ENCODE measurements at places on chromosomes 2 and 18.
A peak's percentile ranks its signal among the peaks of the same experiment; 100 is the strongest.

GRCh38 chr2:109265369-109265768 is 136.4 kb downstream of the SH3RF3 start:
- DNase-seq = no peak

- no peak for DNase-seq
Observed at GRCh38 chr2:142140434-142140845, 9.6 kb upstream of the LRP1B start.

- no peak for DNase-seq
Observed at GRCh38 chr2:128690869-128691268, 372.2 kb upstream of the HS6ST1 start.

DNA sequence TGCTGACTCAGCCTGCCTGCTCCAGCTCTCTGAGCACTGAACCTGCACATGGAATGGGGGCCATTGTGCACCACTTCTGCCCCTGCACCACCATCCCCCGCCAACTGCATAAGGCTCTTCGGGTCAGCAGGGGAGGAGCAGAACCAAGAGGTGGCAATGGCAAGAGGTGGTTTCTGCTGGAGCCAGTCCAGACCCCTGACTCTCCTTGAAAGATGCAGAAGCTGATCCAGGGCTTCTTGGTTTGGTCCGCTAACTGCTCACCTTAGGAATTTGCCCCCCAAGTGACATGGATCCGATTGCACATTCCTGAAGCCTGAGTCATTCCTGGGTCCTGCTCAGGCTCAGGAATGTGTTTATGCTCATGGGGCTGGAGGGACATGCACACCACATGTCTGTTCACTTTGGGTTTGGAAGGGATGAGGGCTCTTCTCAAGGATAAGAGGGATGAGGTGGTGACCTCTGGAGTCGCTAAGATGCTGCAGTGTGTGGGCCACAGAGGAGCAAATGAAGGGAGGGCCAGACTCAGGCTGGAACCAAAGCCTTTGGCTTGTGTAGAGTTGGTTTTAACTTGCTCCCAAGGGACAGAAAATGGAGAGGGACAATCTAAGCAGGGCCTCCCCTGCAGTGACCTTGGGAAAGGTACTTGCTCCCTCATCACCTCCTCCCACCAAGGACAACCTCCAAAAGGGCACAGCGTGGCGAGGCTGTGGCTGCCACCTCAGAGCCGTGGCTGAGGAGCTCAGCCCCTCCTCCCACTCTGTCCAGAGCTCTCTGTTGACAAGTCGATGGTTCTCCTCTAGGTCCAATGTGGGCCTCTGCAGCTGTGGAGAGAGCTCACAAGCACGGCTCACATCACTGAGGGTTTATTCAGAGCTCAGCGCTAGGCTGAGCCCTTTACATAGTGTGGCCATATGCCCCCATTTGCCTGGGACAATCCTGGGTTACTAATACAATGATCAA is 66.2 kb downstream of the HS1BP3 start:
- DNase-seq = no peak

DNA sequence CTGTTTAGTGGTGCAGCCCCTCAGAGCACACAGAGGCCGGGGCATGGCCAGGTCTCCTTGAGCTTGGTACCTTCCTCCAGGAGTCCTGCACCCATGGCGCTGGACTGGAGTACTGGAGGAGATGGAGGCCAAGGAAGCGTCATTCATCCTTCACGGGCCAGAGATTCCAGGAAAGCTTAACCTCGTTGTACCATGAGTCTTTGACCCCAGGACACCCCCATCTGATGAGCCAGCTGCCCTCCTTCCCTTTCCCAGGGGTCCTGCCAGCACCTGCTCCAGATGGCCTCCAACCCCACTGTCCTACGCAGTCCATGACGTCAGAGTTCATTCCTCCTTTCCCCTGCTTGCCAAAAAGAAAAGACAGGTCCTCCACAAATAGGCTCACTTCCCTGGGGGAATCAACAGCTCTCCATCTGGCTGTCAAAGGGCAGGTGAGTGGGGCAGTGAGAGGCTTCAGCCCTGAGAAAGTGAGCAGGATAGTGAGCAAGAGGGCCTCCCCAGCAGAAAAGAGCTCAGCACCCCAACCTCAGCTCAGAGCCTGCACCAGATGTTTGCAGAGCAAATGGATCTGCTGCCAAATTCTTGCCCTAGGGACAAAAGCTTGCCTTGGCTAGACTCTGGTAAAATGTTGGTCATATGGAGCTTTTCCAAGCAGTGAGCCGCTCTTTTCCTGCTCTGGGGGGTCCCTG is 4.5 kb upstream of the NPPC start:
- DNase-seq = no peak

DNA sequence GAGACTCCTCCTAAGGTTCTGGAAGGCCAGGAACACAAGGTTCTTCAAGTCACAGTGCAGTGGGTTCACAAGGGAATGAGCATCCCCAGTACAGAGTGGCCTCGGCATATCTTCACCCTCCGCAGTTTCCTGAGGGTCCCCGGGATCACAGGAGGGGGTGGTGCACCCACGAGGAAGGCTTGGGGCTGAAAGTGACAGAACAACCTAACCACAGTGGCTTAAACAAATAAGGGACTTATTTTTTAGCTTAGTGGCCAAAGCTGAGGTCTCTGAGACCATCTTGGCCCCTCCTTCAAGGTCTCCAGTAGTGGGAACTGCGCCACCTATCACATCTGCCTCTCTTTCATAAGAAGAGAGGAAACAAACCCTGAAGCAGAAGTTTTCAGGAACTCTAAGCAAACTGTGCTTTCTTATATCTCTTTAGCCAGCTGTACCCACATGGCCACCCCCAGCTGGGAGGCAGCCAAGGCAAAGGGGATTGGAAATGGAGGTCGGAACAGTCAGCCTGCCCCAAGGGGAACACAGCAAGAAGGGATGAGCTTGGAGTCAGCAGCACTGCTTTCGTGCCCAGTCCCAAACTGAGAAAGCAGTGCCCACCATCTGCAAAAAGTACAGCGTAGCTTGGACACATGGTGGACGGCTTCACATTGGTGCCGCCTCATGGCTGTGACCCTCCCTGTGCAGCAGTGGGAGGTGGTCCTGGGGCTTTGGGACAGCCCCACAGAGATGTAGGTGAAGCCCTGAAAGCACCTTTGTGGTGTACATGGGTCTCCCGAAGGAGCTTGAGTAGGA is 260.0 kb upstream of the ID2 start:
- no peak for DNase-seq

DNA sequence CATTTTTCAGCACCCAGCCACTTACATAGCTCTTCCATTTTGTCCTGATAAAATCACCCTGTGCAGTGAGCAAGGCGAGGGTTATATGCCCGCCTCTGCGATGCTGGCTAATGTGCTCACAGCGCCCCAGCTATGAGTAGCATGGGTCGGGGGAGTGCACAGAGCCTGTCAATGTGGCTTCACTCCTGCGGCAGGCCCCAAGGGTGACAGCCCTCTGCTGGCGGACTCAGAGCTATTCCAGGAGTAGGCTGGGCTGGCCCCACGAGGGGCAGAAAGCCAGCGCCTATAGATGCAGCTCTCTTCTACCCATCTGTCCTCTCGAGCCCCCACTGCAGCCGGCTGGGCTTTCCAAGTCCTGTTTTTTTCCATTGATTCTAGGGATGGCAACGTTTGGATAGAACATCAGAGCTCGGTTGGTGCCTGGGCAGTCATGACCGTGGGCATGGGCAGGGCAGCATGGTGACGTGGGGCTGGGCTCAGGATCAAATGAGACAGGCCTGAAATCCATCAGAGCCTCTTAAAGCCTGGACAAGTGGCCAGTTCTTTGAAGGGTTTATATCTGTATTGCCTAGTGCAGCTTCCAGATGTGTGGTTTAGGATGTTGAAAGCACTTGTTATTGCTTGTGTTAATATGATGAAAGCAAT is 134.7 kb downstream of the MCFD2 start:
- DNase-seq = no peak

DNA sequence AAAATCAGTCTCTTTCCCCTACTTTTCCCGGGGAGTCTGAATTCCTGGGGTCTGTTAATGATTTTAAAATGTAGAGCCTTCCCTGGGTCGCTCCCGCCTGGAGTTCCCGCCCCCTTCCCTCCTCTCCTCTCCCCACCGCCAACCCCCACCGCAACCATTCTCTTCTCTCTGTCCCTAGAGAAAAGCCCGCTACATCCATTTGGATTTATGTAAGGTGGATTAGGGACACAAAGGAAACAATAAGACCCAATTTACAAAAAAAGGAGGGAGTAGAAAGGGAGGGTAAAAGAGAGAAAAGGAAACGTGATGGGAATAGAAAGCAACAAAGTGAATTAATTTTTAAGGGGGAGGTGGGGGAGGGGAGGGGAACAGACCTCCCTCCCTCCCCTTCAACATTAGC is 2.2 kb downstream of the EPHA4 start:
- DNase-seq = no peak

DNA sequence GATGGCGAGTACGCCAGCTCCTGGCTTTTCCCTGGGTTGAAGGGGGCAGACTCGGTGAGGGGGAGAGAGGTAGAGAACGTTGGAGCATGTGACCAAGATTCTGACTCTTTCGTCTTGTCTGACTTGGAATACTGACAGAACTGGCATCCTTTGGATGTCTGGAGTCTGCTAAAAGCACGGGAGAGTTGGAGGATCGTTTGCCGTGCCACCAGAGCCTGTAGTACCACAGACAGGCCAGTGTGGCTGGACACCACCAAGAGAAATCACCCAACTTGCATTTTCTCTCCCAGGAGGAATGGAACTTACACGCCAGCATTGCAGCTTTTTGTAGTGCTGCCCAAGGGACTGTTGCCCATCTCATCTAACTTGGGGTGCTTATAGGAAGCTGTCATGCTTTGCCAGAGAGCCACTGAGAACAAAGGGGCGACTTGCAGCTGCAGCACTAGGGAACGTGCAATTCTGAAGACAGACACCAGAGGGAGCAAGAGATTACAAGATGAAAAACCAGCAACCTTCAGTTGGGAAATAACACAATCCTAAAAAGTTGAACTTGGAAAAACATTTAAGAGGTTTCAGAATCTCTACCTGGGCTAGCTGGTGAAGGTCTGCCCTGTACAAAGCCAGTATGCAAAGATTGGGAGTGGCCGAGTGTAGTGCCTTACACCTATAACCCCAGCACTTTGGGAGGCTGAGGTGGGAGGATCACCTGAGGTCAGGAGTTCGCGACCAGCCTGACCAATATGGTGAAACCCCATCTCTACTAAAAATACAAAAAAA is 24.1 kb downstream of the PSMG2 start:
- peak; percentile 15 for DNase-seq

- no peak for DNase-seq
Observed at GRCh38 chr2:13858626-13859025, 773.9 kb upstream of the LRATD1 start.

GRCh38 chr2:164910101-164910899 is 45.0 kb downstream of the SLC38A11 start:
- peak; percentile 3 for DNase-seq

DNA sequence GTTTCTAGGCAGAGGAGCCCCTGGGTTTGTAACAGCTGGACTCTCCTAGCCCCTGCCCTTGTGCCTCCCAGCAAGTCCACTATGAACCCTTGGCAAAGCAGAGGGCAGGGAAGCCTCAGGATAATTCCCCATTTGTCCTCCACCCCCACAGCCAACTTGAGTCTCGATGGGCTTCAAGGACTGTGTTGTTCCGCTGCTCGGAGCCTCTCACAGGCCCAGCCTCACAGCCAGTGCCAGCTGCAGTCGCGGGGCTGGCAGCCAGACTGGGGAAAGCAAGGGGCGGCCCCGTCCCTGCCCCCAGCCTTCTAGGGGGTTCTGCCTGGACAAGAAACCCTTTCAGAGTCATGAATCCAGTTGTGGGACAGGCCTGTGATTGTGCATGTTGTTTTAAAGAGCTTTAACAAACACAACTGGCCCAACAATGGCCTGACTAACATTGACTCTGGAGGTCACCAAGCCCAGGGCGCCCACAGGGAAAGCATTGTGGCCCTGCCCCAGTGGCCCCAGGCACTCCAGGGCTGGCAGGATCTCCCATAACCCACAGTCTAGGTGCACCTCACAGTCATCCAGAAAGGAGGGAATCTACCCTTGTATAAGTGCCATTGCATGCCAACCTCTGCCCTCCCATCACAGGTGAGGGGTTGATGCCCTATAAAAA is 71.8 kb upstream of the DAPL1 start:
- DNase-seq = no peak

DNA sequence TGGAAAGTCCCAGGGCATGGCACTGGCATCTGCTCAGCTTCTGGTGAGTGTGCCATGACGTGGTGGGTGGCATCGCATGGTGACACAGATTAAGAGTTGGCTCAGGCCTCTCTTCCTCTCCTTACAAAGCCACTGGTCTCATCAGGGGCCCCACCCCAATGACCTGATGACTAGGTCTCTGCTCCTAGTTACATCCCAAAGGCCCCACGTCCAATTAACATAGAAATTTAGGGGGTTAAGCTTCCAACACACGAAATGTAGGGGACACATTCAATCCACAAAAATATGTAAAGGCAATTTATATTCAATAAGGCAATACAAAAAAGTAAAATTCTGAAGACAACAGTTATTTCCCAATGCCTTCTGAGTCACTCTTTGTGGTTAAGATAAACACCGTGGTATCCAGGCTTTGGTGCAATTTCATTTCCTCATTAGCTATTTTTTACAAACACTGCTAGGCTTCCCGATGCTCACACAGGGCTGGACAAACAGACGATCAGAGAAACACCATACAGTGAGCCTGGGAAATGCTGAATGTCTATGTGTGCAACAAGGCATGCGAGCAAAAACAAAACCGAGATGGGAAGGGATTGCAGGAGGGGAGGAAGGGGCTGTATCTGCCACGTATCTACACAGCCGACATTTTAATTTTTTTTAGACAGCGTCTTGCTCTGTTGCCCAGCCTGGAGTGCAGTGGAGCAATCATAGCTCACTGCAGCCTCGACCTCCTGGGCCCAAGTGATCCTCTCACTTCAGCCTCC is 67.2 kb downstream of the MBP start:
- DNase-seq = no peak

- DNase-seq = no peak
Observed at GRCh38 chr2:31163011-31163539, 24.8 kb upstream of the GALNT14 start.
